ENCODE measurements at places on chromosomes 12 and 14.

DNA sequence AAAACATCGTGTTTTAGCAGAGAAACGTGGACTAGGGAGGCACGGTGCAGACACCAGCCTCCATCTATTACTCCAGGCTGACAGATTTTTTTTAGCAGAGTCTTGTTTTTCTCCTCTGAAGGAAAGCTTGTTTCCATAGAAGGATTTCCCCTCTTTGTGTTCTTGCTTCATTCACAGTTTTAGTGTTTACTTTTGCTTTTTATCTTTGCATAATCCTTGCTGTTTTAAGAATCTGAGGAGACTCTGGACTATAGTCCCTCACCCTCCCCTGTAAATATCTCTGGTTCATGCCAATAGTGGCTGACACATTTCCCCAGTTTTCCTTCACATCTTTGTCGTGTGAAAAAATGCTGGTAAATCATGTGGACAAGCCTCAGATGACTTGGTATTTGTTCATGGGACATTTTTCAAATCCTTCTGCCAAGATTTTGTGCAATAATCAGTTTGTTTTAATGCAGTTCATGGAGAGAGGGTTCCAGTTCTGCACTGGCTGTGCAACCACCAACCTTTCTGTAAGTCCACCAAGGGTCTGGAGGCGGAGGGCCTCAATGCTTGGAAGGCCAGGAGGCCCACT, 39.9 kb upstream of the TMCC3 start:
- DNase-seq, result no peak

- no peak for DNase-seq
These were observed 1435.3 kb downstream of the LRFN5 start for GRCh38 chr14:43041976-43042375.

GRCh38 chr14:38252066-38252710, 3.7 kb downstream of the CLEC14A start:
- no peak for DNase-seq

- DNase-seq, result no peak
These were observed 325.7 kb downstream of the CEP128 start for GRCh38 chr14:80615831-80616230.

DNA sequence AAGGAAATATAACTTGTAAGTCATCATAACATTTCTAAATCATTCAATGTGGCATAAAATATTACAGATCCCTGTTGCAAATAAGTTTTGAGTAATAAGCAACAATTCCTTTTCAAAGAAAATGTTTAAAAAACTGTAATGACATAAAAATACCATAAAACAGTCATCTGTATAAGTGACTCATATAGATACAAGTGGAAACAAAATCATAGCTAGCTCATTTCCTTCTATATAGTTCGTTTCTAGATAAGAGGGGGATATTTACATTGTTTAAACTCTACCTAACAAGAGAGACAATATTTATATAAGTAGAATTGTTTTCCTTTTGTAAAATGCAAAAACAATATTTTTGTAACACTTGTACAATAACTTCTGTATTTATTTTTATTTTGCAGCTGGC, 148.9 kb downstream of the GRIP1 start:
- no peak for DNase-seq

- DNase-seq, result no peak
These were observed 76.4 kb downstream of the CLIP1 start for GRCh38 chr12:122346054-122346453.

- DNase-seq, result no peak
These were observed 1.2 kb upstream of the AP1G2 start for GRCh38 chr14:23568600-23569331.

GRCh38 chr12:29396774-29397173, 15.8 kb upstream of the ERGIC2 start:
- no peak for DNase-seq

Data from renal cortex interstitium (tissue), 15 donors.